Left renal cortex interstitium (tissue), 4 donors: ENCODE measurements at places on chromosomes 7 and 10. TPM values are rescaled to one million over a fixed set of nuclear protein-coding genes. Genes with fewer than 3 reads are reported as not detected.

CDK14 gene
- polyA plus RNA-seq = 29.9 TPM

CCL26 gene
- not detected for polyA plus RNA-seq

ZNF727 gene
- polyA plus RNA-seq = not detected

CRHR2 gene
- 0.32 TPM for polyA plus RNA-seq

GARIN1A gene
- polyA plus RNA-seq = 0.83 TPM

GNAT3 gene
- polyA plus RNA-seq = not detected

TRPV5 gene
- polyA plus RNA-seq = 2.7 TPM

NUP205 gene
- polyA plus RNA-seq = 70.2 TPM

CRYGN gene
- polyA plus RNA-seq = 1.9 TPM

SFTPA1 gene
- not detected for polyA plus RNA-seq

LEP gene
- 0.24 TPM for polyA plus RNA-seq

NIPSNAP2 gene
- 105 TPM for polyA plus RNA-seq

PON3 gene
- polyA plus RNA-seq = 2.0 TPM

DPP6 gene
- polyA plus RNA-seq = 44.0 TPM
